ENCODE measurements at places on chromosomes 4 and X.

DNA sequence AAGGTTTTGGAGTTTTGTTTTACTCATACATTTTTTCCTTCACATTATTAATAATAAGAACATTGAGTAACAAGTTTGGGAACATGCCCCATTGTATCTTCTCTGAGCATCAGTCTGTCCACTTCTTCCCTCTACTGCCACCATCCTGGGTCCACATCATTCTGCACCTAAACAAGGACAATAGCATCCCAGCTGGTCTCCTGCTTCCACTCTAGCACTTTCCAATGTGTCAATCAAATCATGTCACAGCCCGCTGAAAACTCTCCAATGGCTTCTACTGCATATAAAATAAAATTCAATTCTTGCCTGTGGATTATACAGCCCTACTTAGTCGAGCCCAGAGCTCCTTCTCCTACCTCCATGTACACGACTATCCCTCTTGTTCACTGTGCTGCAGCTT, 66.8 kb upstream of the RBPJ start:
- no peak for DNase-seq

GRCh38 chr4:33924811-33925210, 2319.5 kb downstream of the ARAP2 start:
- DNase-seq = peak; percentile 8

- DNase-seq = no peak
Observed at GRCh38 chr4:88134536-88135355, 23.7 kb downstream of the ABCG2 start.

DNA sequence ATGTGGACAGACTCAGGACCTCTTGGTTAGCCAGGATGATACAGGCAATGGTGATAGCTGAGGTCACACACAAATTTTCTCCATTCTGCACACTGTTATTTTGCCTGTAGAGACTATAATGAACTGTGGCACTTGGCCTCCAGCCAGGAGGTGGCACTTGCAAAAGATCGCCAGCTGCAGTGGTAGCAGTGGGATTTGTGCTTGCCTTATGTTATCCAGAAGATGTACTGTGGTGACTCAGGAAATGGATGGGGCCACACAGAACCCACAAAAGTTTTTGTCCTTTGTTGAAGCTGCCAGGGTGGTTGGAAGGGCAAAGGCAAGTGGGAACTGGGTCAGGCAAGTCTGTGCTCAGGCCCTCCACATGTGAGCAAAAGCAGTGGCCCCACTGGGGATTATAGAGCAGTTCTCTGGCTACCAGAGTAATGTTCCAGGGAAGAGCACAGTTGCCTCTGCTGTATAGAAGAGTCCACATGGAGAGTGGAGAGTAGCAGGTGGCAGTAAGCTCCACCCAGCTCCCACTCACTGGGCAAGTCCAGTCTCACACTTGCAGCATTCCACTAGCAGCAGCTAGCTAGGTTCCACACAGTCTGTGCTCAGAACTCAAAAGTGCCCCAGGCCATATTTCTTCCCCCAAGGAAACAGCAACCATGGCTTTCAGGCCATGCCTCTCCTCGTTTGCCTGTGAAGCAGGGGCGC, 5.9 kb upstream of the C4orf17 start:
- DNase-seq = no peak

DNA sequence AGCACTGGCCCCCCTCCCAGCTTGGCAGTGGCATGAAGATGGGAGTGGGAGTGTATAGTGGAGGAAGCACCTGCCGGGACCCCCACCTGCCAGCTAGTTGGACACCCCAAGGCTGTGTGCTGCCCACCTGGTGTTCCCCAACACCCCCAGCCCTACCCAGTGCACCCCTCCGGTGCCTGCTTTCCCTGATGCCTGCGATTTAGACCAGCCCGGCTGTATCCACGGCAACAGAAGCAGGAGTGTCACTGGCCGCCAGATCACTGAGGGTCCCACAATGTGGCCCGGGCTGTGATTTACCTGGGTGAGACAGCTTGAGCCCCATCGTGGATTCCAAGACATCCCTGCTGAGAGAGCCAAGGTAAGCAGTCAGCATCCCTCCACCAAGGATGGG, 533 bp downstream of the GPR173 start:
- peak; percentile 1 for DNase-seq

- DNase-seq = no peak
Observed at GRCh38 chrX:274904-275475, 6.2 kb upstream of the PLCXD1 start.

GRCh38 chr4:142365391-142365790, 480.7 kb downstream of the INPP4B start:
- DNase-seq = peak; percentile 71

DNA sequence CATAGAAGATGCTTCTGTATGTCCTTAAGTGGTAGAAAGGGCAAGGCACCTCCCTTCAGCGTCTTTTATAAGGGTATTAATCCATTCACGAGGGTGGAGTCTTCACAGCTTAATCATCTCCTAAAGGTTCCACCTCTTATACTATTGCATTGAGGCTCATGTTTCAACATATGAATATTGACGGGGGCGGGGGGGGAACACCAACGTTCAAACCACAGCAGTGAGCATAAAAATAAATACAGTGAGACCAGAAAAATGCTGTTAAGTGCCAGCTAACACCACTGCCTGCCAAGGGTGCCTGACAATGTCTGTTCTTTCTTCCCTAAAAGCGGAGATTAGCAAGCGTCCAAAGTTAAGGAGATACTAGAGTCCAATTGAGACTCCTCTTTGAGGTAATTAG, 323.3 kb downstream of the STK32B start:
- peak; percentile 38 for DNase-seq

DNA sequence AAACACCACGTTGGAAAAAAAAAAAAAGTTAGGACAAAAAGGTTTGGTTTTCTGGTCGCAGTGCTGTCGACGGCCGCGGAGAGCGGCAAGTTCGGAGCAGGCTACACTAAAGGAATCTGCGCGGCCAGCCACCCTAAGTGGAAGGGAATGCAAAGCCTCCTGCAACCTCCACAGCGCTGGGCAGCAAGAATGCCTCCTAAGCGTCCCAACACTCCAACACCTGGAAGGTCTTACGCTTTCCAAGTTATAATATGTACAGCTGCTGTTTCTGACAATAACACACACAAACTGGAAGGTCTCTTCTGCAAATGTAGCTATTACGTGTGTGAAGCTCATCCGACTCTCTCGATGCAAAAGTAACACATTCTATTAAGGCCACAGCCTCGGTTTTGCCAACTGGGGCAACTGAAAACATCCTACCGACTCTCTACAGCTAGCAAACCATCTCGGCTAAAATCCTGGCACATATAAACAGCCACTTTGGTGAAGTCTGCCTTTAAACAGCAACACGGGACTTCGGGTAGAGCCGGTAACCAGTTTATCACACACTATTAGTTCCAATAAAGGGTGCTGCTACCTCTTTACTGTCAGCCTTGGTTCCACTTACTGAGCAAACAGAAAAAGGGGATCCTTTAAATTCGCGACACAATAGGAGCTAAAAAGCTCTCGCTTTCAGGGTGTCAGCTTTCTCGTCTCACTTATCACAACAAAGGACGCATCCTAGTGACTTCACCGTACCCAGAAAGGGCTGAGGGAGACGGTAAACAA, 895 bp downstream of the SMIM14 start:
- peak; percentile 76 for DNase-seq

DNA sequence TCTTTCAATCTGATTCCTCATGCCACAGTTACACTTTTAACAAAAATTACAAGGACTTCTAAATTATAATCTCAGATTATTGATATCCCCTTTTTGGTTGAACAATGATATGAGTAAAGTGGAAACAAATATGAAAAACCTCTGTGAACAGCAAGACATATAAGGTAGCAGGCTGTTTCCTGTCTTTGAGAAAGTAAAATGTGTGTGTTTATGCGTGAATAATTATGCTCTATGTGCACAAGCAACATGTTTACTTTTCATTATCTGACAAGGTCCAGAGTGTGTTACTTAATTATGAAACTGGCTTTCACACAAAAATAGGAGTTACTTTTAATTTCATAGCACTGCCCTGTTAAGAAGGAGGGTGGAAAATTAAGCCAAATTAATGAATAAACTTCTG, 43.1 kb downstream of the DDIT4L start:
- no peak for DNase-seq

DNA sequence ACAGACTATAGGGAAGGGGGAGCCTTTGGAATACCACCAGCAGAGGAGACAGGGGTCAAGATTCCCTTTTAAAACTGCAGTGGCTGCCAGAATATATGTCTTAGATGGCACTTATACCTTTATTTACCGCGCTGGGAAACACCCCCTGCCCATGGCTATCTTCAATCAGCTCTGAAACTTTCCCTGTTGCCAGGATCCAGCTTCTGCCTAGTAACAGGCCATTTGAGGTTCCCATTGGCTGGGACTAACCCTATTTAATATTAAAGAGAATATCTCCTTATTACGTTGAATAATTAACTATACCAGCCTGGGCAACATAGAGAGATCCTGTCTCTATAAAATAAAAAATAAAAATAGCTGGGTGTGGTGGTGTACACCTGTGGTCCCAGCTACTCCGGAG, 23.8 kb downstream of the SOWAHB start:
- no peak for DNase-seq

DNA sequence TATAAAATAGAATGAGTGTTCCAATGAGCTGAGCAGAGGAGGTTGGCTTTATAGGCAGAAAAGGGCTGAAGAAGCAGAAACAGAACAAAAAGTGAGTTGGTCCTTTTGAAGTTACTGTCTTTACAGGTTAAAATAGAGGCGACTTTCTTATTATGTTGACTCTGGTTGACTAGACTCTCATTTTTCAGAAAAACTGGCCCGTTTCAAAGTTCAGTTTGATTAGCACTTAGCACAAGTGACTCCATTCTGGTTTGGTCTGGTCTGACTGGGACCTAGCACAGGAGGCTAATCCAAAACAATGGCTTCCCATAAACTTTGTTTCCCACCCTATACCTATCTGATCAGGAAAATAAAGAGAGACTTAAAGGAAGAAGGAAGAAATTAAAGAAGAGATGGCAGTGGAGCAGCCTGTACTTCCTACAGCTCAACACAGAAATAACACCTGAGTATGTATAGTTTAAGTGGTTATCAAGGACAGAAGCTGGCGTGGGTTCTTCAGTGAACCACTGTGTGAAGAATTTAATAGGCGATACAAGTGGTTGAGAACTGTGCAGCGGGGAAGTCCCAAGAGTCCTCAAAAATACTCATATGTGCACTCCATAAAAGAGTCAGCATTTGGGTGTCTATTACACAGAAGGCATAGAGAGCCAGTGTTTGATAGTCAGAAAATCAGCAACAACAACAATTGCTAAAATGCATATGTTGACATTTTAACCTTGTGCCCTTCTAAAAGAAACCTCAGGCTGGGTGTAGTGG, 554.8 kb upstream of the HTR2C start:
- DNase-seq = no peak

DNA sequence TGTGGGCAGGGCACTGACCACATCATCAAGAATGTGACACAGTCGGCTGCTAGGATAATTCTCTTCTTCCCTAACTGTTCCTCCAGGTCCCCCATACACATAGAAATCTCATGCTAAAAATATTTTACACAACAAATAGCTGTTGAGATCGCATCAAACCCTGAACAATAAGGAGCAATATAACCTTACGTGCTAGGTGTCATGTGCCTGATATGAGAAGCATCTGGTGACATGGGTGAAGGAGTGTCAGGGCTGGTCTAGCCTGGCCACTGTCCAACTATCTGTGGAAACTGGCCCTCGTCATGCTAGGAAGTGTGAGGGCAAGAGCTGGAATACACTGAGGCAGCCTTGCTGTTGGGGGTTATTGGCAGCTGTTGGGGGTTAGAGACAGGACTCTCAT, 167.3 kb upstream of the PGRMC2 start:
- DNase-seq = no peak

DNA sequence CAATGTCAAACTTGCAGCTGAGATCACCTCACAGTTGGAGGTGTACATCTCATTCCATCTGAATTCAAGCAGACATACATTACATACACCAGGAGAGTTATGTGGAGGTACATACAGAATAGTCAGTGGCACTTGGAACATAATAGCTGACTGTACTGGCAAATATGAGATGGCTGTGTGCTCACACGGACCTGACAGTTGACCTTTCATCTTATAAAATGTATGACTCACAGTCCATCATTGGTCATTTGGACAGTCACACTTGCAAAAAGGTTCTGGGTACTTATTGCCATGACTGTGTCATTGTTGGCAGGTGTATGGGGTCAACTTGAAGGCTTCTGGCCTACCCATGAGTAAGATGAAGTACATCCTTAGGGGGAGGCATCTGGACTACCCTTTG, 88.6 kb upstream of the WDR1 start:
- peak; percentile 76 for DNase-seq

DNA sequence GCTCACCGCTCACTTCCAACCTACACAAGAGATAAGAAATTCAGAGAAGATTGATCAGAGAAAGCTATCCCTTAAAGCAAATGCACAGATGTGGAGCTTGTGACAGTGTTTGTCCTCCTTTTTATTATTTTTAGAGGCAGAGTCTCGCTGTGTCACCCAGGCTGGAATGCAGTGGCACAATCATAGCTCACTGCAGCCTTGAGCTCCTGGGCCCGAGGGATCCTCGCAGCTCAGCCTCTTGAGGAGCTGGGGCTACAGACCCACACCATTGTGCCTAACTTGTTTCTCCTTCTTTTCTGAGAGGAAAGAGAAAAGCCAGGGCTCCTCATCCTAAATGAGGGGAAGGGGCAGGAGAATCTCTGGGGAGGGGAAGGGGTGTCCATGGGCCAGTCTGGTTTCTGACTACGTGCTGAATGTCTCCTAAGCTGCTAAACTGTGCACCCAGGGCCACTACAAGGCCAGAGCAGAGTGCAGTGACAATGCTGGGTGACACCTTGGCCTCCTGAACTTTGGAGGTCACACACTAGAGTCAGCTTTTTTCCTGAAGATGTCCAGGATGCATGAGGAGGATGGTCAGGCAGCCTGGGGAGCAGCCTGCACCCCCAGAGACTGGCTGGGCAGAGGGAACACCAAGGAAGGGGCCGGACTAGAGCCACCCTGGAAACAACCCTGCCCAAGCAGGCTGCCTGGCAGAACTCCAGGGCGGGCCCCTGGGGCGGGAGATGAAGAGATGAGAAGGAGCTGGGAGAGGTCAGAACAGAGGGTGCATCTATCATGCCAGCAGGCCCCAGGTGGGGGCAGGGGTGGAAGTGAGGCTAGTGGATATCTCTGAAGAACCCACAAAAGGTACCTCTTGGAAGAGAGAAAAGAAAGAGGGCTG, 55.5 kb upstream of the PROM1 start:
- DNase-seq = no peak

DNA sequence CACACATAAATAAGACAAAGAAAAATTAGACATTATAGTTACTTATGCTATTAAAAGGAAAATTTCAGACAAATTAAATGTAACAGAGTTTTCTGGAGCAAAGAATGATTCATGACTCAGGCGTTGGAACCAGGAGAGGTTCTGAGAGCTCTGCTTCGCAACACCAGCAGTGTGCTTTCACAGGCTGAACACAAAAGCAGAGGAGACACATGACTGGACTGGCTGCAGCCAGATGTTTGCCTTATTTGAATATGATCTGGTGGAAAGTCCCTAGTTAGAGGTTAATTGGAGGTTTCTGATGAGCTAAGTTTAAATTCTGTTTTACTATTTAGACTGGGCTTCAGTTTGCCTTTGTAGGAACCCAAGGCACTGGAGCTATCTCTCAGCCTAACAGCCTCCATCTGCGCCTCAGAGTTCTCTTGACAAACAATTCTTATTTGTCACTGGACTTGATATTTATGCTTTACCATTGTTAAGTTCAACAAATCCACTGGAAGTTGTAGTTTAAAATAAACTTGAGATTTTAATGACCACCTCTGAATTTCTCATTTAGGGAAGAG, 16.2 kb downstream of the BOD1L1 start:
- DNase-seq = peak; percentile 16

GRCh38 chr4:6641971-6642320, 1.5 kb downstream of the MRFAP1 start:
- DNase-seq = peak; percentile 42
